CD4-positive, alpha-beta T cell (primary cell): ENCODE measurements at places on chromosomes 7 and 10. TPM values are rescaled to one million over a fixed set of nuclear protein-coding genes. Genes with fewer than 3 reads are reported as not detected.

DNA sequence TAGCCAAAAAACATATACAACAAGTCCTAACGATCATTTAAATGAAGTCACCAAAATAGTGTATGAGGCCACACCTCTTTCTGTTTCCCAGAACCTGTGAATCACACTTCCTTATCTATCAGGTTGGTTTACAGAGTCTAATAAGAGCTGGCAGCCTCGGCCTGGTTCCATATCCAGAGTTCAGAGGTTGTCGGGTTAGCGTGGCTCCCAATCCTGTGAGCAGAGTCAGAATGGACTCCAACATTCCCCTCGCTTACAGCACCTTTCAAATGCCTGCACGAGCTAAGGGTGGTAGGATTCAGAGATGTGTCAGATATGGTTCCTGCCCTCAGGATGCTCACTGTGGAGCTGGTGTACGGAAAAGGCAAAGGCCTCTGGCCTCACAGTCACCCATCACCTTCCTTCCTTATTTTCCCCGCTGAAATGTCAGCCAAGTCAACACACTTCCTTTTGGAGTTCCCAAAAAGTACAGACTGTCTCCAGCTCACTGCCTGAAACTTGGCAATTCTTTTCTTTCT is 6.0 kb downstream of the IL15RA start:
- peaks cover 33% of the 10 kb centered on the region for H3K4me1 ChIP-seq
- peak; percentile 19 for DNase-seq
- H3K27ac ChIP-seq: no peak overlapping the region
- no peaks in the 10 kb centered on the region for H3K27me3 ChIP-seq
- no peak overlapping the region for H3K4me3 ChIP-seq

GRCh38 chr10:80177781-80178636 is 27.3 kb downstream of the ANXA11 start:
- H3K27ac ChIP-seq: no peak overlapping the region
- peaks cover 51% of the 10 kb centered on the region for H3K36me3 ChIP-seq
- H3K4me3 ChIP-seq: no peak overlapping the region
- DNase-seq: no peak
- H3K27me3 ChIP-seq: no peaks in the 10 kb centered on the region

DNA sequence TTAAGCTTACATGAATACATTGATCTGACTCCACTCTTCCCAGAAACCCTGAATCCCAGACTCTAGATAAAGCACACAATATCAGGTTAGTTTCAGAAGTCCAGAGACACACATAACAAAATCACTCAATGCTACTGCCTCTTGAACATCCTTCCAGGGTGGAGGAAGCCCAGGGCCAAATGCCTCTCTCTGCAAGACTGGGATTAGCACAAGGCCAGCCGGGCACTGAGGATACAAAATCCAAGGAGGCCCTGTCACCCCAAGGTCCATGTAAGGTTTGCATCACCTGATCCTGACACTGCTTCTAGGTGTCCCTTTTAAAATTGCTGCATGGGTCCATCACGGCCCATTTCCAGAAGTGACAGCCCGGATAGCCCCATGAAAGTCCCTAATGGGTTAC is 2.6 kb upstream of the PLXNA4 start:
- no peak overlapping the region for H3K27ac ChIP-seq
- peaks cover 20% of the 10 kb centered on the region for H3K4me1 ChIP-seq
- no peak for DNase-seq
- no peaks in the 10 kb centered on the region for H3K36me3 ChIP-seq

DNA sequence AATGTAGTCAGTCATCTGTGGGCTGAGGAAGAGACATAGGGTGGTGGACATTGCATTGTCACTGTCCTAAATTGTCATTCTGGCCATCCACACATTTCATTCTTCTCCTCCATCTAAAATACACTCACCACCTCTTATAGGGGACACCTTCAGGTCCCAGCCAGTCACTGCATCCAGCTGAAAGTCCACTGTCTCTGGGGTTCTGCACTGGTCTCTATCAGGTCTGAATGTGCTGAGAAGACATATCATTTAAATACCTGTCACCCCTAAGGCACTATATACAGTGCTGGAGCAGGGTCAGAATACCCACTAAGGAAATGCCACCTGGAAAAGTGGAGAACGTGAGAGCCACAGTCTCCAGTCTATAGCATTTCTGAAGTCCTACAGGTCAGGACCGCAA is 29.6 kb downstream of the SH2D4B start:
- no peak overlapping the region for H3K27ac ChIP-seq
- no peak for DNase-seq
- no peaks in the 10 kb centered on the region for H3K4me1 ChIP-seq
- no peak overlapping the region for H3K4me3 ChIP-seq

- H3K27me3 ChIP-seq: no peaks in the 10 kb centered on the region
- H3K4me3 ChIP-seq: no peak overlapping the region
- peaks cover 39% of the 10 kb centered on the region for H3K4me1 ChIP-seq
- peak overlapping the region; percentile 40 for H3K27ac ChIP-seq
These were observed 28.8 kb downstream of the DENND10 start for GRCh38 chr10:119132521-119133345.

DNA sequence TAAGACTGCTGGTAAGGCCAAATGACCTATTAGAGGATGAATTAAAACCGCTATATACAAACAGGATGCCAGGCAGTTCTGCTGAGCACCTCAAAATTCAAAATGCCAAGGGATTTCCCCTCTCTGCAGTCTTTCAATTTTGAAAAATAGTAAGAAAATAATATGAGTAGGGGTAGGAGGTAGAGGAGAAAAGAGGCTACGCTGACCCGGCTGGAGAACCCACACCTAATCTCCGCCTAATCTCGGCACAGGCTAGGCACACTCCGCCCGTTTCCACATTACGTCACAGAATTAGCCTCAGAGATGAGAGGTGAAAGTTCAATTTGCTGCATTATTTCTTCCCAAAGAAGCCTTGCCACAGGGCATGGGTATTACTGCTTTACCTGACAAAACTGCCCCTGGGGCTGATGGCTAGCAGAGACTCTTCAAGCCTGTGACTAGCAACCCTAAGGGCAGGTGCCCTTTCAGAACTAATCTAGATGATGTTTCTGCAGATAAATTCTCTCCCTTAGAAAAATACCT is 21.3 kb upstream of the SPOCK2 start:
- peaks cover 54% of the 10 kb centered on the region for H3K4me1 ChIP-seq
- no peaks in the 10 kb centered on the region for H3K36me3 ChIP-seq
- H3K27ac ChIP-seq: peak overlapping the region; percentile 75

GRCh38 chr7:122092964-122093797 is 50.9 kb downstream of the AASS start:
- no peaks in the 10 kb centered on the region for H3K27me3 ChIP-seq
- peak; percentile 26 for DNase-seq
- H3K27ac ChIP-seq: no peak overlapping the region
- no peaks in the 10 kb centered on the region for H3K36me3 ChIP-seq
- H3K4me1 ChIP-seq: no peaks in the 10 kb centered on the region

DNA sequence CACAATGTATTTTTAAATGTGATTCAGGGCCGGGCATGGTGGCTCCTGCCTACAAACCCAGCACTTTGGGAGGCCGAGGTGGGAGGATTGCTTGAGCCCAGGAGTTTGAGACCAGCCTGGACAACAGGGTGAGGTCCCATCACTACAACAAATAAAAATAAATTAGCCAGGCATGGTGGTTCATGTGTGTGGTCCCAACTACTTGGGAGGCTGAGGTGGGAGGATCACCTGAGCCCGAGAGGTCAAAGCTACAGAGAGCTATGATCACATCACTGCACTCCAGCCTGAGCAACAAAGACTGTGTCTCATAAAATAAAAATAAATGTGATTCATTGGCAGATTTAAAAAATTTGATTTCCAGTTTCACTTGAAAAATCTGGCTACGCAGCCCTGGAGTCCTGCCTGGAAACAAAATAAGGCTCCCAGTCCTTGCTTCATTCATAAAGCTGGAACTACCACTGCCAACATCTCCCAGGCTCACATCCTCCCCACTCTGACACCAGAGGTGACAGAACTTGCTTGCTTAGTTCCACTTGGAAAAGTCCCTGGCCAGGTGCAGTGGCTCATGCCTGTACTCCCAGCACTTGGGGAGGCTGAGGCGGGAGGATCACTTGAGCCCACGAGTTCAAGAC is 27.9 kb upstream of the SLC35G1 start:
- DNase-seq: no peak
- H3K4me1 ChIP-seq: no peaks in the 10 kb centered on the region
- H3K27ac ChIP-seq: no peak overlapping the region
- no peaks in the 10 kb centered on the region for H3K36me3 ChIP-seq
- H3K27me3 ChIP-seq: peaks cover 9% of the 10 kb centered on the region

GRCh38 chr7:113373863-113374262 is 255.5 kb upstream of the SMIM30 start:
- H3K27me3 ChIP-seq: no peaks in the 10 kb centered on the region
- H3K4me3 ChIP-seq: no peak overlapping the region
- no peak overlapping the region for H3K27ac ChIP-seq
- no peaks in the 10 kb centered on the region for H3K36me3 ChIP-seq

- peaks cover 57% of the 10 kb centered on the region for H3K36me3 ChIP-seq
- H3K4me3 ChIP-seq: no peak overlapping the region
These were observed 21.6 kb downstream of the MDFIC start for GRCh38 chr7:114943530-114943929.

GRCh38 chr7:50069613-50070012 is 23.4 kb downstream of the ZPBP start:
- H3K27ac ChIP-seq: peak overlapping the region; percentile 38
- no peaks in the 10 kb centered on the region for H3K27me3 ChIP-seq
- DNase-seq: peak; percentile 4
- H3K4me1 ChIP-seq: peaks cover 23% of the 10 kb centered on the region

- no peak for DNase-seq
- H3K27ac ChIP-seq: no peak overlapping the region
- no peaks in the 10 kb centered on the region for H3K36me3 ChIP-seq
These were observed 49.0 kb downstream of the CCDC71L start for GRCh38 chr7:106611911-106612310.

- no peak overlapping the region for H3K4me3 ChIP-seq
- no peak for DNase-seq
- H3K27ac ChIP-seq: no peak overlapping the region
- peaks cover 8% of the 10 kb centered on the region for H3K4me1 ChIP-seq
- H3K36me3 ChIP-seq: no peaks in the 10 kb centered on the region
These were observed 29.7 kb upstream of the ZNRF2 start for GRCh38 chr7:30254717-30255063.

GRCh38 chr10:118979661-118980060 is 49.9 kb upstream of the NANOS1 start:
- H3K4me1 ChIP-seq: no peaks in the 10 kb centered on the region
- no peak for DNase-seq
- H3K27me3 ChIP-seq: no peaks in the 10 kb centered on the region
- H3K27ac ChIP-seq: no peak overlapping the region

GRCh38 chr7:147584771-147585193 is 1005.8 kb upstream of the C7orf33 start:
- no peaks in the 10 kb centered on the region for H3K4me1 ChIP-seq
- H3K27ac ChIP-seq: no peak overlapping the region
- no peaks in the 10 kb centered on the region for H3K27me3 ChIP-seq
- H3K4me3 ChIP-seq: no peak overlapping the region

DNA sequence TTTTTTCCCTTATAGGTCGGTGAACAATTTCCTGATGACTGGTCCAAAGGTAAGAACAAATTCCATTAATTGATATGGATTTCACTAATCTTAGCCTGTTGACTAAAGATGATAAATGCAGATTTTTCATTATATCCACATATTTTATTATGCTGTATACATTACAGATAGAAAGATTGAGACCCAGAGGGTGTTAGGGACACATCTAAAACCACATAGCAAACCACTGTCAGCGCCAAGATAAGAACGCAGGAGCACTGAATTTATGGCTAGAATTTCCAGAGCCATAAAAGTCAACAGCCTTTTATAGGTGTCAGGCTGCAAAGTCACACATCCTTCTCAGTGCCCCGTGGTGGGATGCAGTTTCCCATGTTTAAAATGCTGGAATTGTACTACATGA is 16.2 kb downstream of the WNT8B start:
- peaks cover 17% of the 10 kb centered on the region for H3K4me1 ChIP-seq
- peaks cover 22% of the 10 kb centered on the region for H3K27me3 ChIP-seq
- no peak overlapping the region for H3K27ac ChIP-seq
- H3K36me3 ChIP-seq: no peaks in the 10 kb centered on the region
- H3K4me3 ChIP-seq: no peak overlapping the region

DNA sequence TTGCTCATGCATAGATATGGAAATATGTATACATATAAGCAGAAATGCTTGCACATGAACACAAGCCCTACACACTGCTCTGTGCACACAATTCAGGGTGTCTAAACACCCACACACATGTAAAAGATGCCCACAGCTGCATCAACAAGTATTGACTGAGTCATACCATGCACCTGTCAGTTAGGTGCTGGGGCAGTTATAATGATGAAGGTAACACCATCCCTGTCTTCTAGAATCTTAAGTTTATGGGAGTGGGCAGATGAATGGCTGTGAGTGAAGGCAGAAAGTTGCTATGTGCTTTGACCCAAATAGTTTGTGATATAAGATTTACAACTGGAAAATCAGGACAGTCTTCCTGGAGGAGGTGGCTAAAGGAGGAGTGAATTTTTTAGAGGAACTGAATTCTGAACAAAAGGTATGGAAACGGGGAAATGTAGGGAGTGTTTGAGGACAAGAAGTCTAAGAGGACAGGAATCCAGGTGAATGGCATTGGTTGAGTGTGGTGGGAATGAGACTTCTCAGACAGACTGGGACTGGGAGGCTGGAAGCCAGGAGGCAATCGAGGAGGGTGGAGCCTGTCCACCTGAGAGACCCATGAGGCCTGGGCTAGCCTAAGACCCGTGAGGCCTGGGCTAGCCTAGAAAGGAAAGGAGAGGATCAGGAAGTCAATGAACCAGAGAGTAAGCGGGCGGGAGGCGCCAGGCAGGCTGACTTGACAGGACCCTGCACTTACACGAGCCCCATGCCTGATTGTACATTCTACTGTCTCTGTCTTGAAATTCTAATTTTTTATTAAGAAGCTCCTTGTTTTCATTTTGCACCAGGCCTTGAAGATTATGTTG is 20.7 kb downstream of the POLL start:
- no peak for DNase-seq

- no peaks in the 10 kb centered on the region for H3K36me3 ChIP-seq
- no peak for DNase-seq
- no peak overlapping the region for H3K4me3 ChIP-seq
- no peaks in the 10 kb centered on the region for H3K27me3 ChIP-seq
- H3K4me1 ChIP-seq: no peaks in the 10 kb centered on the region
These were observed 45.6 kb upstream of the AGBL3 start for GRCh38 chr7:134940729-134941128.

GRCh38 chr7:73851410-73852338 is 9.3 kb upstream of the TMEM270 start:
- peak; percentile 69 for DNase-seq
- H3K36me3 ChIP-seq: no peaks in the 10 kb centered on the region
- H3K4me1 ChIP-seq: peaks cover 15% of the 10 kb centered on the region
- no peak overlapping the region for H3K27ac ChIP-seq
- H3K27me3 ChIP-seq: peaks cover 6% of the 10 kb centered on the region

GRCh38 chr10:49177391-49178355 is 10.5 kb downstream of the TMEM273 start:
- H3K36me3 ChIP-seq: no peaks in the 10 kb centered on the region
- H3K4me1 ChIP-seq: peaks cover 30% of the 10 kb centered on the region
- H3K27ac ChIP-seq: no peak overlapping the region
- no peaks in the 10 kb centered on the region for H3K27me3 ChIP-seq
- H3K4me3 ChIP-seq: no peak overlapping the region

GTF2IRD1 gene
- 0.74 TPM for total RNA-seq

SFRP4 gene
- not detected for total RNA-seq

TMEM178B gene
- total RNA-seq: not detected

UPK3B gene
- 1.3 TPM for total RNA-seq

ANKRD2 gene
- total RNA-seq: not detected

ATG9B gene
- 16.8 TPM for total RNA-seq

HECTD2 gene
- total RNA-seq: 1.0 TPM

FAM25G gene
- total RNA-seq: not detected
